T-helper 2 cell treated with Interferon-gamma antibody and Interleukin-4, amounts not matched to agents 5 μg/mL and 100 μg/mL, for 36 hours (primary cell): ENCODE measurements at places on chromosomes 7 and 10.

GRCh38 chr7:78279032-78279431 lies 480.5 kb downstream of the PHTF2 start:
- DNase-seq: no peak
- no peaks in the 10 kb centered on the region for H3K36me3 ChIP-seq
- no peaks in the 10 kb centered on the region for H3K4me1 ChIP-seq
- no peak overlapping the region for H3K27ac ChIP-seq
- no peak overlapping the region for H3K4me3 ChIP-seq

DNA sequence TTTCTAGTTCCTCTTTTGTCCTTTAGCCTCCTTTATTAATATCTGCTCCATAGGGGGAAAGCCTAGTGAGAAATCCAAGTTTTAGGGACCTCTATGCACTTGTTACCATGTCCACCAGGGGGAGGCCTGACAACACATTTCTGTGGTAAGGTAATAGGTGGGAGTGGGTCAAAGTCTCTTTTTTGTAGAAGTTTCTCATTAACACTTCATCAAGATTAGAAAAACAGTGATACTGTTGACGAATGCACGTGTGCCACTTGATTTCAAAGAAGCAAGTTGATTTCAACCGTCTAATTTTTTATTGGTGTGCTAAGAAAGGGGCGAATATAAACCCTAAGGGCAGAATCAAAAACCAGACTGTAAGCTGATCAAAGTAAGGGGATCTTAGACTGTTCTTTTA lies 30.6 kb downstream of the CISD1 start:
- peak; percentile 23 for DNase-seq
- no peak overlapping the region for H3K27ac ChIP-seq
- H3K4me3 ChIP-seq: no peak overlapping the region
- H3K4me1 ChIP-seq: no peaks in the 10 kb centered on the region

DNA sequence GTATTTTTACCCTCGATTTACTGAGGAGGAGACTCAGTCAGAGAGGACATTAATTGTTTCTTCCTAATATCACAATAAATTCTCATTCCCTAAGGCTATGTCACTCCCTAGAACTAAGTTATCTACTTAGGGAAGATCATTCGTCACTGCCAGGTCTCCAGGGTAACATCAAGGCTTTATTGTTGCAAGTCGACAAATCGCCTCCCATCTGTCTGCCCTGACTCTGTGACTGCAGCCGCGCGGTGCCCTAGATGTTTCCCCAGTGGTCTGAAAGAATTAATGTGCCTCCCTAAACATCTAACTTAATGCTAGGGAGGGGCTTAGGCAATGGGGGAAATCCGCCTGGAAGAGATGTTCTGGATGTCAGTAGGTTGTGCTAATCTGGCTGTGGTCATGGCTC lies 558.8 kb upstream of the C7orf33 start:
- DNase-seq: no peak
- H3K27ac ChIP-seq: no peak overlapping the region
- H3K4me1 ChIP-seq: no peaks in the 10 kb centered on the region
- H3K27me3 ChIP-seq: no peaks in the 10 kb centered on the region
- no peak overlapping the region for H3K4me3 ChIP-seq
- no peaks in the 10 kb centered on the region for H3K36me3 ChIP-seq

- DNase-seq: no peak
- H3K27me3 ChIP-seq: no peaks in the 10 kb centered on the region
- no peak overlapping the region for H3K27ac ChIP-seq
- H3K4me1 ChIP-seq: no peaks in the 10 kb centered on the region
- no peaks in the 10 kb centered on the region for H3K36me3 ChIP-seq
- H3K4me3 ChIP-seq: no peak overlapping the region
Measured at GRCh38 chr7:41313171-41313570, 389.7 kb downstream of the INHBA start.

DNA sequence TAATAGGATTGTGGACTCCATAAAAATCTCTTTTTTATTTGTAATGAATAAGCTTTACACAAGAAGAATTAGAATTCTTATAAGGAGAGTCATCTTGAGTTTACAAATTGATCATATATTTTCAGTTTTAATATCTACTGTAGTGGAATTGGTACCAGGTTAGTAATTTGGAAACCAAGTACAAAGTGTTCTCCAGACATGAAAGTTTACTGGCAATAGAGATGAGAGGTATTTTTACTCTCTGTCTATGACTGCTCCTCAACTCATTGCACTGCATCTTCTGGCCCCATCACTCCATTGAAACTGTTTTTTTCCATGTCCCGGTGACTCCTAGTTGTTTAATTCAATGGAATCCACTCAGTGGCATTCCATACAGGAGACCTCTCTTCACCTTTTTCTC lies 164.5 kb upstream of the SMIM30 start:
- H3K4me3 ChIP-seq: no peak overlapping the region
- peaks cover 1% of the 10 kb centered on the region for H3K4me1 ChIP-seq
- no peaks in the 10 kb centered on the region for H3K36me3 ChIP-seq
- DNase-seq: no peak
- no peak overlapping the region for H3K27ac ChIP-seq
- H3K27me3 ChIP-seq: peaks cover 3% of the 10 kb centered on the region
